ENCODE measurements at places on chromosomes 7 and 10.
A peak's percentile ranks its signal among the peaks of the same experiment; 100 is the strongest.

GRCh38 chr10:122404576-122404975 is 30.1 kb downstream of the PLEKHA1 start:
- DNase-seq = no peak

GRCh38 chr7:80303315-80303714 is 168.7 kb downstream of the GNAI1 start:
- DNase-seq = no peak

- no peak for DNase-seq
Measured at GRCh38 chr7:100823534-100823933, 3.8 kb downstream of the EPHB4 start.

- DNase-seq = peak; percentile 95
Measured at GRCh38 chr7:28405662-28406061, 6.7 kb upstream of the CREB5 start.

DNA sequence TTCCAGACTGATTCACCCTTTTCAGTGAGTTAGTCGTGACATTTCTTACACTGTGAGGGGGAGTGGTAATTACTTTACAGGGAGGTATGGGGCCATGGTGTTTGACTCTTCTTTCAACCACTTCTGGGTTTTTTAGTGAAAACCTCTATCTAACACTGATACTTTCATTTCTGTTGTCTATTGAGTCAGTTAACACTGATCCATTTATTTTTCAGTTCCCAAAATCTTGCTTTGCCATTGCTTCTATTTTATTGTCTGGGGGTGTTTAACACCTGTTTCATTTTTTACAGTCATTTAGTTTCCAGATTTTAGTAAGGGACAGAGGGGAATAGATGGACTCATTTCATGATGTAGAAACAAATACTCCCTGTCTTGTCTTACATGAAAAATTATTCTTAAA is 61.5 kb downstream of the HELLS start:
- no peak for DNase-seq

Data from AG04449 (cell line).